ENCODE measurements at places on chromosomes 2 and 18.

DNA sequence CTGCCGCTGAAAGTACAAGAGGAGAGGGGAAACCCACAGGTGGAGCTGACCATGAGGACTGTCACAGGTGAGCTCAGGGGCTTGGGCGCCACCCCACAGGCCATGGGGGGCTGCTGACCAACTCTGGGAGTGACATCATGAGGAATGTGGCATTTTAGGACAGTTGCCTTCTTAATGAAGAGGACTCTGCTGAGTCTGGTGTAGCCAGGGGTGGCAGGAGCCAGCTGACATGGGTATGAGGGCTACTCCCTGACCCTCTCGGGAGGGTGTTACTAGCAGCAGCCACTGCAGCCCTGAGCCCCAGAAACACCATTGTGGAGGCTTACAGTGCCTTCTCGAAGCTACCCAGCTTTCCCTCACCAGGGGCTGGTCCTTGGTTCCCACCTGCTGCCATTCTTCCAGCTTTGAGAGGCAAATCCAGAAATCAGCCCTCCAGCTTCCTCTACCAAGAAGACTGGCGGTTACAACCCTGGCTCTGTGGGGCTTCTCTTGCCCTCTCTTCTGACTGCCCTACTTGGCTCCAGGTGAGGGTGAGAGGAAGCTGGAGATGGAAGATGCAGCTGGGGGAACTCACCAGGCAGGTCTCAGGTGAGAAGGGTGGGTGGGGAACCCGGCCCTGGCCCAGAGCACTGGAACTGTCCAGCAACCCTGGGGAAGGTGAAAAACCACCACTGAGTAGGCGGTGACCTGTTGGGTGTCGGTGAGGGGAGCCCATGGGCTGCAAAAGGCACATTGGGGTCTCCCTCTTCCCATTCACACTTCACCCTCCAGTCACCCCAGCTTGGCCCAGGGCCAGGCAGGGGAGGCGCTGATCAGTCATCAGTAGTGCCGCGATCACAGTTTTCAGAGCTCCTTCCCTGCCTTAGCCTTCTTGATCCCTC is 98.5 kb downstream of the MCFD2 start:
- DNase-seq = no peak

GRCh38 chr2:215447673-215448081 is 11.8 kb upstream of the FN1 start:
- DNase-seq = no peak

- DNase-seq = no peak
These were observed 25.0 kb downstream of the METTL21A start for GRCh38 chr2:207600231-207600630.

- no peak for DNase-seq
These were observed 238.2 kb downstream of the MREG start for GRCh38 chr2:215775106-215775505.

DNA sequence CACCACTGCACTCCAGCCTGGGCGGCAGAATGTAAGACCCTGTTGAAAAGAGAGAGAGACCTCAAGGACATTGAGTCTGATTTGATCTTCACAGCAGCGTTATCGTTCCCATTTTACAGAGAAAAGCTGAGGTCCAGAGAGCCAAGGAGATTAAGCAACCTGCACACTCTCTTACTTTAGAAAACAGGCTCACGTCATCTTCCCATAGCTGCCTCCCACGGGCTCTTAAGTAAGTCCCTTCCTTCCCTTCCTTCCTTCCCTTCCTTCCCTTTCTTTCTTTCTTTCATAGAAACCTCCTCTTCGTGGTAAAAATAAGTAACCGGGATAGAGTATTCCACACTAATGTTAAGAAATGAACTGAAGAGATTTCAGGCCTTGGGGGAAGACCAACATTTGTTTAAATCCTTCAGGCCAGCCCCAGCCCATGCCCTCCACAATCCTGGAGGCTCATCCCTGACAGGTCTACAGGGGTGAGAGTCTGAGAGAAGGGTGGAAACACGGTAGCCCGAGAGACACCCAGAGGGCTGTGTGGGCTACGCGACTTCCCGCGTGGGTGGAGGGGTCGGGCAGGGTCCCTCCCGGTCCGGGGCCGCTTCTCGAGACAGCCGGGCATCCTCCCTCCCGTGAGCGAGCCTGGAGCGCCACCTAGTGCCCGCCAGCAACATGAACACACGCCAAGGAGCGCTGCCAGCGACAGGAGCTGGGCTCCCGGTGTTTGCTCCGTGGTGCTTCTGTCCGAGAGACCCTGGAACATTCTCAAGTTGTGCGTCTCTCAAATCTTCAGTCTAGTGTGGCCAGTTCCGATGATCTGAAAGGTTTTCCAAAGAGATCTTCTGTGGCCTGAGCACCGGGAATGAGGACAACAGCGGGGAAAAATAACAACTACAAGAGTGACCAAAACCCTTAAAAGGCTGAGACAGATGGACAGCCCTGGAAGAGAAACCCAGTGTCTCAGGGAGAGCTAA is 160.3 kb downstream of the INO80D start:
- DNase-seq = no peak

GRCh38 chr2:64787698-64788097 is 134.0 kb upstream of the SERTAD2 start:
- no peak for DNase-seq

DNA sequence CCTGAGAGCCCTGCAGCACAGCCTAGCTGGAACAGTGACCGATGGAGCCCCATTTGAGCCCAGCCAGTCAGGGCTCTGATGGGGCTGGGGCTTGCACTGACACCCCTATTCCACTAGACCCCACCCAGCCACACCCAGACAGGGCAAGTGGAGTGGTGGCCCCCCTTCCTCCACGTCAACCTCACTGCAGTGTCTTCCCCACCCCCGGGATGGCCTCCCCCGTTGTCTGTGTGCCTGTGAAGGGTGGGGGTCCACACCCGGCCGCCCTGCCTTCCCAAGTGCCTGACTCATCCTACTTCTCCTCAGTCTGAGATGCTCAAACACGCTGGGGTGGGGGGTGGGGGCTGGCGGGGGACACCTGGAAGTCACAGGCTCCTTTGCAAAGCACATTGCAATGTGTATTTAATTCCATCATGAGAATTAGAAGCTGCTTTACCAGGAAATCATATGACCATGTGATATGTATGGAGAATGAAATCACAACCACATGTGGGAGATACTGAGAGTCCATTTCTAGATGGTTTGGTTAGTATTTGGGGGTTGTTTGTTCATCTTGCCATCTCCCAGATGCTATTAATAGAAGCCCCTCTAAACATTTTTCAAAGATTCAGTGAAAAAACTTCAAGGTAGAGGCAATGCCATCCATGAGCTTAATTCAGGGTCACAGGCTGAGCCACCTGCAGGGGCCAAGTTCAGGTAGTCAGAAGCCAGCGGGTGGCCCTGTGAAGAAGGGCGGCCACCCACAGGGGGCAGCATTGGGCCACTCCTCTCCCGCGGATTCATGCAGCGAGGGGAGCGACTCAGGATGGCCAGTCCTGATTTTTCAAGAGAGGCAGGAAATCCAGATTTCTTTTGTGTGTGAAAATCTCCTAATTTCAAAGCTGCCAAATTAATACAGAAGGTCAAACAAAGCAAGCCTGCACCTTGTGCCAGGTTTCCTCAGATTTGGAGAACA is 22.7 kb upstream of the GMPPA start:
- no peak for DNase-seq
